Lung (tissue), 17 donors: ENCODE measurements at places on chromosomes 1 and 21. TPM values are rescaled to one million over a fixed set of nuclear protein-coding genes. Genes with fewer than 3 reads are reported as not detected.

- peaks cover 6% of the 10 kb centered on the region for H3K4me1 ChIP-seq
- peaks cover 29% of the 10 kb centered on the region for H3K36me3 ChIP-seq
- H3K4me3 ChIP-seq = no peak overlapping the region
- H3K27me3 ChIP-seq = no peaks in the 10 kb centered on the region
Measured at GRCh38 chr1:37839676-37840075, 19.7 kb downstream of the MTF1 start.

DNA sequence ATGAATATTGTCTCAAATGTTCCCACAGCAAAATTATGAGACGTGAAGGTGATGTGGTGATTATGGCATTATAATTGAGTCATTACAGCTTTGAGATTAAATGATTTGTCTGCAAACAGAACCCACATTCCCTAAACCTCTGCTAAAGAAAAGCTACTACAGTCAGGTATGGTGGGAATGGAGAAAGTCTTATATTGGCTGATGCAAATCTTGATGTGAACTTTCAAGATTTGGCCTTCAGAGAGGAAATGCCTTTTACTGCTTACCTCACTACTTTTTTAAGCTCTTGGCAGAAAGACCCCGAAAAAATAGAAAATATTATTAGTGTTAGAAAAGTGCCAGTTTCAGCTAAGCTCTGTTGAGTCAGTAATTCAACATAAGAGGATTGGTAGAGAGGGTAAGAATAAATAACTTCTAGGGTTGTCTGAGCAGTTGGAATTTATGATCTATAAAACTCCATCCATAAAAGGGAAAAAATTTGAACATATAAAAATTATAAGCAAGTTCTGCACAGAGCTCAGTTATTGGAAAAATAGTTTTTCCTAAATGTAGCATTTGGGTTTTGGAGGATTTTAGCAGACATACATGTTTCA lies 47.8 kb upstream of the RGS5 start:
- no peaks in the 10 kb centered on the region for H3K4me1 ChIP-seq
- no peaks in the 10 kb centered on the region for H3K27me3 ChIP-seq
- H3K36me3 ChIP-seq = no peaks in the 10 kb centered on the region
- DNase-seq = no peak

- H3K36me3 ChIP-seq = no peaks in the 10 kb centered on the region
- peaks cover 22% of the 10 kb centered on the region for H3K4me1 ChIP-seq
- H3K27me3 ChIP-seq = no peaks in the 10 kb centered on the region
- no peak overlapping the region for H3K27ac ChIP-seq
Measured at GRCh38 chr1:47867438-47868347, 129.5 kb downstream of the TRABD2B start.

DNA sequence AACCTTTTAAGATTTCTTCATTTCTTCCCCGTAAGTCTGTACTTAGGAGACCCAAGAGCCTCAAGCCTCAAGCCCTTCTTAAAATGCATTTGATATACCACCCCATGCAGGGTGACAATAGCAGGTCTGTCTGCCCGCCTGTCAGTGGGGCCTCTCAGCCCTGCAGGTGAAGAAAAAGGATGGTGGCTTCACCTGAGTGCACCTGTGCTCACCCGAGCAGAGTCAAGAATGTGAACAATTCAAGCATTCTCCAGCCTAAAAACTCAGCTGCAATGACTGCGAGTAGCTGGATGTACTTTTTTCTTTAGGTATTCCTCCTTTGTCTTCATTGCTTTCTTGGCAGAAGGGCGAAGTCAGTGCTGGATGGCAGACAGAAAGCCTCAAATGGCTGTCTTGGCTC lies 203.3 kb downstream of the LMX1A start:
- no peak for DNase-seq
- no peak overlapping the region for H3K4me3 ChIP-seq
- H3K27me3 ChIP-seq = no peaks in the 10 kb centered on the region
- no peaks in the 10 kb centered on the region for H3K4me1 ChIP-seq
- no peaks in the 10 kb centered on the region for H3K36me3 ChIP-seq

- H3K27ac ChIP-seq = peak overlapping the region; percentile 46
- no peaks in the 10 kb centered on the region for H3K36me3 ChIP-seq
- no peaks in the 10 kb centered on the region for H3K27me3 ChIP-seq
Measured at GRCh38 chr1:51612447-51612961, 4.4 kb upstream of the OSBPL9 start.

The RRP1 gene
- 15.9 TPM for polyA plus RNA-seq

The IQCC gene
- polyA plus RNA-seq = 2.5 TPM

The WNT4 gene
- polyA plus RNA-seq = 2.1 TPM

The ESPN gene
- 2.1 TPM for polyA plus RNA-seq

The SELP gene
- polyA plus RNA-seq = 12.1 TPM

The SAMD11 gene
- 3.7 TPM for polyA plus RNA-seq

The IFI44L gene
- polyA plus RNA-seq = 3.3 TPM

The MEX3A gene
- 0.26 TPM for polyA plus RNA-seq
